ENCODE measurements at places on chromosomes 3 and 15. TPM values are rescaled to one million over a fixed set of nuclear protein-coding genes. Genes with fewer than 3 reads are reported as not detected.

Gene ITGB5
- 82.8 TPM for polyA plus RNA-seq

Gene INKA1
- 5.5 TPM for polyA plus RNA-seq

Gene EPHB1
- 0.25 TPM for polyA plus RNA-seq

Gene ERICH6
- 0.04 TPM for polyA plus RNA-seq

Gene CCDC13
- 1.6 TPM for polyA plus RNA-seq

Gene NRG4
- 1.0 TPM for polyA plus RNA-seq

Gene FGD5
- 17.8 TPM for polyA plus RNA-seq

Gene SLC51A
- polyA plus RNA-seq, result 7.3 TPM

Gene ESYT3
- 0.70 TPM for polyA plus RNA-seq

Gene NOX5
- polyA plus RNA-seq, result 0.54 TPM

Gene HGD
- polyA plus RNA-seq, result 0.28 TPM

Gene SLCO2A1
- 3.6 TPM for polyA plus RNA-seq

Gene GP9
- not detected for polyA plus RNA-seq

Gene ADCY5
- 15.4 TPM for polyA plus RNA-seq

Gene ARNT2
- 11.0 TPM for polyA plus RNA-seq

Gene SAMMSON
- 0.23 TPM for polyA plus RNA-seq

Gene CCRL2
- polyA plus RNA-seq, result 5.4 TPM

Gene MRPL3
- polyA plus RNA-seq, result 85.2 TPM

Gene UBE2E2
- 25.5 TPM for polyA plus RNA-seq

Gene NME9
- polyA plus RNA-seq, result 0.23 TPM

Gene KLF15
- 13.4 TPM for polyA plus RNA-seq

Measured in ovary (tissue), 10 donors.